ENCODE measurements at places on chromosomes 11 and 22.

- no peak for DNase-seq
These were observed 23.4 kb upstream of the GRAMD4 start for GRCh38 chr22:46596819-46597218.

DNA sequence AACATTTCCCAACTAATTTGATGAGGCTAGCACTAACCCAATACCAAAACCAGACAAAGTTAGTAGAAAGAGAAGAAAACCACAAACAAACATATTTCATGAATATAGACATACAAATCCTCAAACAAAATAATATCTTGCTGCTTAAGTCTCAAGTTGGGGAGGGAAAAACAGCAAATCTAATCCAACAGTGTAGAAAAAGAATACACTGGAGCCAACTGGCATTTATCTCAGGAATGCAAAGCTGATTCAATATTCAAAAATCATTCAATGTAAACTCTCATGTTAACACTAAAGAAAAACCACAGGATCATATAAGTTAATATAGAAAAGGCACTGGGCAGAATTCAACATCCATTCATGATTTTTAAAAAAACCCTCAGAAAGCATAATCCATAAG, 18.2 kb downstream of the GNB1L start:
- no peak for DNase-seq

DNA sequence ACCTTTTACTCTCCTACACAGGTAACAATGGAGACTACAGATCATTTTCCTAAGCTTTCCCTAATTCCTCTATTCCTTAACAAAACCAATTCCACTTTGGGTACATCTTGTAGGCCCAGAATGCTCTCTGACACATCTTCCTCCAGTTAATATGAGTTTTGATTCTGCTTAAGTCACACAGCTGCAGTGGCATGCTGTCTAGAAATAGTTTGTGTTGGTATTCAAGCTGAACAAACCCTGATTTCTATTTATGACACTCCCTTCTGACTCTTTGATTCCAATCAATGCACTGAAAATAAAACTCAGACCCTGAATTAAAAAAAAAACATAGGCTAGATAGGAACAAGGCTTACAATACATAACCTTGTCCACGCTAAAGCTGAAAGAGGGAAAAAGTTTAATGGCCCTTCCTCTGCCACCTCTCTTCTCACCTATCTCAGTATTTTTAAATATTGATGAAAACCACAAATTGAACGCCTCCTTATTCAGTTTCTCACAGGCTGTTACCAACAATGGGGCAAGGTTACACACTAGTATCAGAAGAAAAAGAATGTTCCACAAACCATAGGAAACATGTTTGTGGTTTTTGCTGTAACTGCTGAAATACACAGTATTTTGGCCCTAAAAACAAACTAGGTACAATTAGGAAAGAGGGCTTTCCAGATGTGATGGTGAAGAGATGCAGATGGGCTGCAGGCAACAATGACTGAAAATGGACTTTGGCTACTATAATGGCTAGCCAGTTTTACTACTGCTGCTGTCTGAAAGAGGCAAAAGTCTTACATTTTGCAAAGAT, 35.7 kb upstream of the GAB2 start:
- no peak for DNase-seq

GRCh38 chr11:107266455-107266854, 191.2 kb downstream of the CWF19L2 start:
- no peak for DNase-seq

DNA sequence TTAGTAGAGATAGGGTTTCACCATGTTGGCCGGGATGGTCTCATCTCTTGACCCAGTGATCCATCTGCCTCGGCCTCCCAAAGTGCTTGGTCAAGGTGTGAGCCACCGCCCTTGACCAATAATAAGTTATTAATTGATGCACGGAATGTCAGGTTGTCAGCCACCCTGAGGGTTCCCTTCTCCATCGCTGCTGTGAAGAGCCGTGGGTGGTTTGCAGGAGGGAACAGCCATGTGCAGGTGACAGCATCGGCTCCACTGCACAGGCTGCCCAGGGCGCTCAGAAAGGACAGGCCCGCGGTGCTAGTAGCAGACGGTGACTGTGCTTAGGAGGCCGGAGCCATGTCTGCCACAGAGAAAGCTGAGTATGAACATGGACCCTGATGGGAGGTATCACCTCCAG, 814.0 kb downstream of the BRD1 start:
- no peak for DNase-seq
